DMS53 (cell line): ENCODE measurements at places on chromosomes 7 and 10.

DNA sequence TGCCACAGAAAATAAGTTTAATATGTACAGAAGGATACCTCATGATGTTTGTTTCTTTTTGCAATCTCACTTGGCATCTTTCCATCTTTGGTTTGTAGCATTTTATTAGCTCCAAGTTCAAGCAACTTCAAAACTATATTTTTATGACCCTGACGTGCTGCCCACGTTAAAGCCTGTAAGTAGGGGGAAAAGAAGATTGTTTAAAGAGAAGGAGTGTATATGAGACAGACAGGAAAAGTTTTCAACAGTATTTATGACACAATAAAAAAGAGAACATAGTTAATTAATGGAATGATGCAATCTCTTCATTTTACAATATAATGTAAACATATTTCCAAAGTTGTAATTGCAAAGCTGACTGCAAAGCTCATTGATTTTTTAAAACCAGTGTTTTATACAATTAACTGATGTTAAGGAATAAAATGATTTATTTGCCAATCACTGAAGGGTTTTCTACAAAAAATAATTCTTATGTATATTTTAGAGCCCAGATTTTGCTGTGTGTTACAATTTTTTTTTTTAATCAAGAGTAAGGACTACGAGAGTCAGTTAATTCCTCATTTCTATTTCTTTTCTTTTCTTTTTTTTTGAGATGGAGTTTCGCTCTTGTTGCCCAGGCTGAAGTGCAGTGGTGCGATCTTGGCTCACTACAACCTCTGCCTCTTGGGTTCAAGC is 42.5 kb downstream of the ASZ1 start:
- no peak for DNase-seq

GRCh38 chr10:24202181-24202570 is 6.8 kb upstream of the KIAA1217 start:
- DNase-seq: no peak

GRCh38 chr10:43120929-43121314 is 17.3 kb upstream of the CSGALNACT2 start:
- DNase-seq: no peak

- DNase-seq: no peak
Observed at GRCh38 chr7:40733114-40733513, 598.3 kb downstream of the SUGCT start.

GRCh38 chr10:113127261-113127900 is 177.3 kb downstream of the TCF7L2 start:
- DNase-seq: no peak

DNA sequence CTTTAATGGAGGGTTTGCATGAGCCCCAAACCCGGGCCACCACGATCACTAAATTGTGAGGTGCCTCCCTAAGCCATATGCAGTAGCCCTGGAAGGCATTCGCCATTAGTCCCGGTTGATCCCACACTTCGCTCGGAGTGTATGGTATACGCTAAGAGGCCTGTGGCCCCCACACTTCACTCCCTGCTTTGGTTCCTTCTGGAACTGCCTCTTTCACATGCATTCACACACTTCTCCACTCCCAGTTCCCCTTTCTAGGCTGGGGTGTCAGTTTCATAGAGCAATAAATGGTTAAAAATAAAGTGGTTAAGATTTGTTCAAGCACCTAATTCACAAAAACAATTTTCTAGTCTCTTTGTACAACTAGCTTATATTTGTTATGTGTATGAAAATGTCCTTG is 212.1 kb upstream of the KCND2 start:
- DNase-seq: no peak

DNA sequence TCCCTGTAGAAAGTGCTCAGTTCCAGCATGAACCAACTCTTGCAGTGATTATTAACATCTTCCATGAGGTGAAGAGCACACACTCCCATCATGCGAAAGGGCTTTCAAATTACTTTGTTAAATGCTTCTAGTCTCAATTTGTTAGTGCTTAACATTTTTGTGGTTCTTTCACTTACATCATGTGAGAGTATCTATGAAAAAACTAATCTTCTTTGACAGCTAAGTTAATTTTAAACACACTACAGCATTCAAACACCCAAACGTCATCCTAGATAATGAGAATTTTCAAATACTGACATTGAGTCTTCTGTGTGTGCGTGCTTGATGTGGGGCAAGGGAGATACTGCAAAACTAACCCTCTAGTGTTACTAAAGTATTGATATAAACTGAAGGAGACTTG is 84.8 kb downstream of the ETV1 start:
- no peak for DNase-seq

DNA sequence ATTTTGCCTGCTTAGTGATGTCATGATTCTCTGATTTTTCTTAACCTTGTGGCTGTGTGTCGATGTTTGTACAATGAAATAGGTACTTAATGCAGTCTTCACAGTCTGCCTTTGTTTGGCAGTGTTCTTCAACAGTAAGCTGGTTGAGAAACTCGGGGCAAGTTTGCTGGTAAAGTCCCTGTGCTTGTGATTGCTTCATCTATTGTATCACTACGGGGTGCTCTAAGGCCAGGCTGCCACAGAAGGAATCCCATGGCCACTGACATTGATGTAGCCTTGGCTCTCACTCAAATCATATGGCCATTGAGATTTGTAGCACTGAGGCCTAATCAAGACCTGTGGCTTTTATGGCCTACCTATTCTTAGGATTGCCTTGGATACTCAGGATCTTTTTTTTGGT is 33.5 kb upstream of the PRSS37 start:
- DNase-seq: no peak

- DNase-seq: no peak
Observed at GRCh38 chr10:20274571-20274970, 458.3 kb downstream of the PLXDC2 start.

DNA sequence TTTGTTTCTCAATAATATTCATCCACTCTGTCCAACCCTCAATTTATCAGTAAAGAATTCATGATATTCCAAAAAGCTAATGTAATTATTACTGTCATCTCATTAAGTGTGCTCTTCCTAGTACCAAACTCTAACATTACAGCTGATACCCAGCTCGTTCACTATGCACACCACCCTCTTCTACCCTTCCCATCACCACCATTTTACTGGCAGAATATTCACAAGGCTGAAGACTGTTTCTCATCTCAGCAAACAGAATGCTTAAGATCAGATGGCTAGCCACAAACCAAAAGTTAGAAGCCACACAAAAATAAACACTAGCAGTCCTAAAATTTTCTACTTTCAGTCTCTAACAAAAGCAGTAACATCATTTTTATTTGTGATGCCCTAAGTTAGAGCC is 121.5 kb downstream of the SRPK2 start:
- no peak for DNase-seq

DNA sequence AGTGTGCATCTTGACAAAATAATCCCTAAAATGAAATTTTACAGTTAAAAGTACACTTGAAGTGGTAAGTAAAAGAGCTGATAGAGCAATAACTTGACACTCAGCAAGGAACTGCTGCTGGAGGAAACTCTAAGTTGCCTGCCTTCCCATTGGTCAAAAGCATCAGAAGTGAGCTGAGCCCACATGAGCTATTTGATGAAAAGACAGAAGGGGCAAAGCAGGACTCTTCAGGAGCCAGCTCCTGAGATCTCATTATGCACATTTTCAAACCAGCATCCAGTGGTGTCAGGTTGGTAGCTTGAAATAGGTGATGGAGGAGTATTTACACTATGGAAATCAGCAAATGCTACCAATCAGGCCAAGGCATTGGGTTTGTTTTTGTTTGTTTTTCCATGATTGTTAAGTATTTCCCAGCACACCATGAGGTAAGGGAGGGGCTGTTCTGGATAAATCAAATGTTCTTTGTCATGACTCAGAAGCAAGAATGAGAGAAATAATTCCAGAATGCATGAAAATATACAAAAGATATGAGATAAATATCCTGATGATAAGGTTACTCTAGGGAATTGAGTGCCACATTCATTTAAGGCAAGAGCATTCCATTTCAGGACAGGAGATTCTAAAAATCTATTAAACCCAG is 316.6 kb downstream of the SNX13 start:
- no peak for DNase-seq

DNA sequence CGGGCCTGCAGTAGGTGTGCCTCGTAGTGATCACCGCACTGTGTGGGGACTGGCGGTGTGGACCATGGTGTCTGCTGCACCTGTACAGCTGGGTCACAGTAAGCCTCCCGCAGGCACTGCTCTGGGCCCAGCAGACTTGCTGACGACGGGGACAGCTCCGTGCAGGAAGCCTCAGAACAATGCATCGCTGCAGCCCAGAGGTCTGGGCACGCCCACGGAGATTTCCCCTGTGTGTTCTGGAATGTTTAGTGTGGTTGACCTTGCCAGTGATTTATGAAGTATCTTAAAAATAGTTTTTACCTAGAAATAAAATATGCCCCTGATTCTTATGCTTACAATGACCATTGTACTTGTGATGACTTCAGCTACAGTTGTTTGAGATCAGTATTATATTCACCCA is 59.1 kb upstream of the ZNF32 start:
- no peak for DNase-seq

GRCh38 chr7:139367438-139368155 is 7.9 kb downstream of the LUC7L2 start:
- no peak for DNase-seq

DNA sequence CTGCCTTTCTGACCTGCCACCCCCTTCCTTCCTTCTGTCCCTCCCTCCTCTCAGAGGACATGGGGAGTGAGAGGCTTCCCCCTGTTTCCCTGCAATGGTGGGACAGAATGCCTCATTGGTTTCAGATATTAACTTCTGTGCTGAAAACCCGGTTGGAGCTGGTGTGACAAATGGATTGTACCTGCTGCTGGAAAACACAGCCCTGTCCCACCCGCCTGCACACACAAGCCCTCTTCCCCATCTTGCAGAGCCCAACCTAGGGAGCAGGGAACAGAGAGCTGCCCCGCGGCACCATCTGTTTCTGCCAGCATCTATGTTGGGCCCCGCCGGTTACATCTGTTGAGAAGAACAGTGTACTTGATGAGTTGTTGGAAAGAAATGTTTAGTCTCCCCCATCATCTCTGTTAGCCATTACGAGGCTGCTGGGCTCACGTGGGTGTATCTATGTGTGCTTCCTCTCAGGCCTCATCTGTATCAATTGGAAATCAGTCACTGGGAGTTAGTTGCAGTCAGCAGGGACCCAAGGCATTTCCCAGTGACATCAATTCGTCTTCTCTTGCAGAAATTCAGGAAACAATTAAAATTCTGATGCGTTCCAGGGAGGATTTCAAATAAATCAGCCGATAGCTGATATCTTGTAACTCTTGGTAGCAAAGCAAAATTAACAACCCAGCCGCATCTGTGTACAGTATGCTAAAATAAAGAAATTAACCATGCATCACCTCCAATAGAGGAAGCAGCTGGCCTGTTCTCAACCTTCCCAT is 725.6 kb upstream of the GALNT17 start:
- DNase-seq: no peak

- DNase-seq: no peak
Observed at GRCh38 chr10:116733566-116733965, 8.8 kb downstream of the HSPA12A start.

DNA sequence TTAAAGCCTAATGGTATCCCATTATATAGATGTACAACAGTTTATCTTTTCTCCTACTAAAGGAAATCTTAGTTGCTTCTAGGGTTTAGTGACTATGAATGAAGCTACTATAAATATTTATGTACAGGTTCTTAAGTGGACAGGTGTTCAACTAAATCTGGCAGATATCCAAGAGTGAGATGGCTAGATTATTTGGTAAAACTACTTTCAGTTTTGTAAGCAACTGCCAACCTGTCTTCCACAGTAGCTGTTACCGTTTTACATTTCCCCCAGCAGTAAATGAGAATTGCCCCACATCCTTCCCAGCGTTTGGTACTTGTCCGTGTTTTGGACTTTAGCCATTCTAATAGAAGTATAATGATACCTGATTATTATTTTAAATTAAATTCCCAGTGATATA is 144.9 kb upstream of the MAGI2 start:
- DNase-seq: peak; percentile 95

GRCh38 chr10:60334991-60335390 is 54.7 kb downstream of the ANK3 start:
- DNase-seq: no peak

GRCh38 chr7:83271212-83272099 is 108.8 kb upstream of the PCLO start:
- DNase-seq: peak; percentile 78

- no peak for DNase-seq
Observed at GRCh38 chr7:138656952-138657351, 44.2 kb downstream of the SVOPL start.

GRCh38 chr7:17342756-17343155 is 44.3 kb downstream of the AHR start:
- DNase-seq: no peak

- DNase-seq: peak; percentile 32
Observed at GRCh38 chr10:6918305-6918704, 338.2 kb upstream of the PRKCQ start.

- no peak for DNase-seq
Observed at GRCh38 chr10:25177093-25177753, 2.4 kb downstream of the GPR158 start.

DNA sequence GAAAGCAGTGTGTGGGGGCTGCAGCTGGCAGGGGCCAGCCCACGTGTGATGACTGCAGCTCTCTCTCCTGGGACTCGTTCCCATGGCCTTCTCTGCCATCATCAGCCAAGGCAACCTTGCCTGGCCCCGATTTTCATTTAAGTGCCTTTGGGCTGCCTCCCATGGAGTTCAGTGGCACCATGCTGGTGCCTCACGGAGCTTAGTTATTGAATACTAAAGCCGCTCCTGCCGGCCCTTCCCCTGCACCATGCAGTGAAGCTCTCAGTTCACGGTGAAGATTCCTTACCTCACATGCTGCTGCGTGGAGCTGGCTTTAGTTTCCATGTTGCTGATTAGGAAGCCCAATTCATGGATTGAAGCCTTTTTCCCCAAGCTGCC is 141.5 kb upstream of the EEPD1 start:
- DNase-seq: no peak

GRCh38 chr10:111865550-111865949 is 318.0 kb downstream of the GPAM start:
- DNase-seq: no peak

- no peak for DNase-seq
Observed at GRCh38 chr10:846126-846685, 85.3 kb downstream of the LARP4B start.

- DNase-seq: peak; percentile 70
Observed at GRCh38 chr10:27100813-27101347, 586 bp upstream of the ANKRD26 start.

GRCh38 chr10:105758209-105758998 is 1117.3 kb downstream of the SORCS3 start:
- no peak for DNase-seq

DNA sequence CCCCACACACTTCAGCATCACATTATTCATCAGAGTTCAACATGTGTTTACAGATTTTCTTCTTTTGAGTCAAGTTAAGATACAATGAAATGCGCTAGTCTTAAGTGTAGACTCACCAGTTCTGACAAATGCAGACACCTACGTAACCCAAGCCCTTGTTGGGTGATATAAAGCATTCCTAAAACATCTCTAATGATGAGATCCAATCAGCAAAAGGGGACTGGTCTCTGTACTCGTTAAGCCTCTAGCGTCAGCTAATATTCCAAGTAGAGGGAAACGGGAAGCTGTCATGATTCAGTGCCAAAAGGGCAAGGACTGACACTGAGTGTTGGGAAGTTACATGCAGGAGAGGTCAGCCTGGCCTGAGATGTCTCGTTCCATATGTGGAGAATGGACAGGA is 38.7 kb upstream of the TRIL start:
- no peak for DNase-seq

- peak; percentile 80 for DNase-seq
Observed at GRCh38 chr10:45001381-45002148, 842 bp downstream of the ZNF22 start.

- DNase-seq: no peak
Observed at GRCh38 chr7:136292365-136292764, 315.2 kb upstream of the MTPN start.
